Stimulated activated CD8-positive, alpha-beta memory T cell treated with anti-CD3 and anti-CD28 coated beads, Interleukin-4, amount 100 ng/mL, for 48 hours (primary cell): ENCODE measurements at places on chromosomes 16 and 17.

DNA sequence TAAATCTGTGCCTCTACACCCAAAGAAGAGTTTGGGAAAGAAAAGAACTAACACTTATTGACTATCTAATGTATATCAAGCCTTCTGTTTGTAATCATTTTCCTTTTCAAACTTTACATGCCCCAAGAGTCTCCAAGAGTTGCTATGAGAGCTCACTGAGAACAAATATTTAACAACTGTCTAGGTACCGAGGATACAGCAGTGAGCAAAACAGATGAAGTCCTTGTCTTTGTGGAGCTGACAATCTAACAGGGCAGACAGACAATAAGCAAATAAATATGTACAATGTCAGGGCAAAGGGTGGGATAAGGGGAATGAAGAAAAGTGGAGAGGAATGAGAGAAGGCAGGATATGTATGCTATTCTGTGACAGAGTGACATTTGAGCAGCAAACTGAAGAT, 64.8 kb upstream of the KSR1 start:
- no peak for DNase-seq

GRCh38 chr16:88050952-88051660, 99.9 kb downstream of the BANP start:
- no peak for DNase-seq

- no peak for DNase-seq
Observed at GRCh38 chr16:85483424-85483823, 129.7 kb upstream of the GSE1 start.

GRCh38 chr17:76138234-76138895, 2.7 kb downstream of the FOXJ1 start:
- DNase-seq: no peak

GRCh38 chr17:31462261-31462660, 70.8 kb downstream of the RAB11FIP4 start:
- no peak for DNase-seq

GRCh38 chr16:54241525-54241924, 45.1 kb downstream of the IRX3 start:
- DNase-seq: no peak

DNA sequence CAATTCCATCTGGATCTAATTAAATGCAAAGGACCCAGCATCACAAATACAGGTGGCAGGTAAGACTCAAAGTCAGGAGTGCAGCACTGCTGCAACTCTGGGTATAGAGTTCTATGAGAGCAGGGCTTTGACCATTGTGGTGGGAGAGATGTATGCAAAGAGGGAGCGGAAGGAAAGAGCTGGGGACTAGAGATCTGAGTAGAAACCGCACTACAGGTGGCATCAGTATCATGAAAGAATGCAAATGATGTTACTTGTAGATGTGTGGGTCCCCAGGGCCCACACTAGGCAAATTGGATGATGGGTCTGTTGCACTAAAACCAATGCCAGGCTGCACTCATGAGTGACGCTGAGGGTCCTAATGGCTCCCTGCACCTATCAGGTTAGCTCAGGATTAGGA, 287.1 kb upstream of the ASIC2 start:
- DNase-seq: no peak

DNA sequence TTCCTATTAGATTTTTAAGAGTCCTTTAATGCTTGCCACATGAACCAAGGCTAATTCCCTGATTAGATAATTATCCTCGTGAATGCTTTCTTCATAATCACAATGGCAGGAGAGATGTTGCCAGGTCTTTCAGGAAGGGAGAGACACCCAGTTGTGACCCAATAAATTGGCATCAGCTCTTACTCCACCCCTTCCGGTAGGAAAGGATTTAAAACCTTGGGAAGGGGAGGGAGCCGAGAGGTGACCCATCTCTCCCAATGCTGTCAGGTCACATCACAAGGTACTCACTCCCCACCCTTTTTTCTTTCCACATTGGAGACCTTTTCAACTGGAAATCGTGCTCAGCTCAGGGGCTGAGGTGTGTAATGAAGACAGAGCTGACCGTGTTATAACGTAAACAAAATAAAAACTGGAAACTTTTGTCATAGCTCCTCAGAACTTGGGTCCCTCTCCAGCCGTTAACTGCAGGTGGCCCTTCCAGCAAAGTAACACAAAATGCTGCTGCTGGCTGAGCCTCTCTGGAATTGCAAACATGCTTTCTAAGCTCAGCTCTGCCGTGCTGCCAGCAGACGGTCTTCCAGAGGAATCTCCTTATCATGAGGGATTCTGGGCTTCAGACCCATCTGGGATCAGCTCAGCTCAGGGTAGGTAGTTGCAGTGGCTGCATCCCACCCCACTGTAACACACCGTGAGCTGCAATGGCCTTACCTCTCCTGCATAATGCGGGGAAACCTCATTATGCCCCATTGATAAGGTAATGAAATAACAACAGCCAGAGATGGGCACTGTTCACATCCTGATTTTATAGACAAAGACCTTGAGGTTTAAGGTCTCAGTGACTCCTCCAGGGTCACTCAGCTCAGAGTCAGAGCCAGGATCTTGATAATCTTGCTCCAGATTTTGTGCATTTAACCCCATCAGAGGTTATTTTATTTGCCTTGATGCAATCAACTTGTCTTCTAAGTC, 15.6 kb downstream of the TMEM100 start:
- no peak for DNase-seq

- DNase-seq: peak; percentile 92
Observed at GRCh38 chr16:3021449-3022207, 1.5 kb downstream of the TNFRSF12A start.
